ENCODE measurements at places on chromosomes 4 and X.

DNA sequence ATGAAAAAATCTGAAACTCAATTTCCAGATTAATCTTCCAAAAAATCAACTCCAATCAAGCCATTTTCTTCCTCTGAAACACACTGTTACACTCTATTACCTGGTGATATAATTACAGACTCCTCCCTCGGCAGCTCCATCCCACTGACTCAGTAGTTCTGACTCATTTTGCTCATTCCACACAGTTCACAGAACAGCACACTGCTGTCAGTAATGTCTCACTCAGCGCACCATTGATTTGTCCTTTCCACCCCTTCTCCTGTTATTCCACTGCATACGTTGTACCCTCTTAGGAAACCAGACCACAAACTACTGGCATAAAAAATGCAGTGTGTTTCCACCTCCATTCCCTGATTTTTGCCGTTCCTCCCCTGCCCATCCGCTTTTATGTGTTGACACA, 212.7 kb downstream of the SLIT2 start:
- DNase-seq = no peak

- no peak for DNase-seq
Observed at GRCh38 chr4:80017125-80017854, 55.7 kb downstream of the ANTXR2 start.

GRCh38 chrX:11341274-11342201, 48.3 kb downstream of the AMELX start:
- DNase-seq = peak; percentile 38

DNA sequence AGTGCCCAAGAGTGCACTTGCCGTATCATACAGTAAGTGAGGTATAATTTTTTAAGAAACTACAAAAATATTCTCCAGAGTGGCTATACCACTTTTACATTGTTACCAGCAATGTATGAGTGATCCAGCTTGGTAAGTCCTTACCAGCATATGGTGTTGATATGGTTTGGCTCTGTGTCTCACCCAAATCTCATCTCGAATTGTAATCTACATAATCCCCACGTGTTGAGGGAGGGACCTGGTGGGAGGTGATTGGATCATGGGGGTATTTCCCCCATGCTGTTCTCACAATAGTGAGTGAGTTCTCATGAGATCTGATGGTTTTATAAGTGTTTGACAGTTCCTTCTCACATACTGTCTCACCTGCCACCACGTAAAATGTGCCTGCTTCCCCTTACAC, 44.8 kb downstream of the RBMX start:
- no peak for DNase-seq

DNA sequence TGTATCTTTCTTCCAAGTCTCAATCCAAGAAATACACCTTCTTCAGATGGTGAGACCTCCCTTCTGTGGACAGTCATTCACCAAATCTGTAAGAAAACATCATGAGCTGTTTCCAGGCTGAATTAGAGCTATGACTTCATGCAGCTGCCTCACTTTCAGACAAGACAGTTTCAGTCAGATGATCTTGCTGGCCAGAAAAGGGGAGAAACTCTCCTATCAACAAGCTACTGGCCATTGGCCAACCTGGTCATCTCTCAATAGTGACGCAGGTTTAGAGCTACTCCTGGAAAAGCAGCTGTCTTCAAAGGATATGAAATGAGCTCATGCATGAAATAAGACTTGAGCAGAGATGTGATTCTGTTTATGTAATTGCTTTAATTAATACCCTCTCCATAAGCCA, 69.6 kb upstream of the NDP start:
- DNase-seq = no peak

- DNase-seq = no peak
Observed at GRCh38 chrX:54964766-54965497, 29.1 kb downstream of the PFKFB1 start.

GRCh38 chr4:106585915-106586349, 217.4 kb upstream of the GIMD1 start:
- DNase-seq = no peak

- no peak for DNase-seq
Observed at GRCh38 chrX:84219551-84219950, 31.6 kb upstream of the RPS6KA6 start.

GRCh38 chr4:56684320-56685050, 3.4 kb upstream of the HOPX start:
- no peak for DNase-seq

GRCh38 chr4:176444741-176445140, 125.0 kb downstream of the SPCS3 start:
- DNase-seq = no peak

- no peak for DNase-seq
Observed at GRCh38 chr4:83369831-83370639, 35.4 kb upstream of the HPSE start.

- no peak for DNase-seq
Observed at GRCh38 chrX:68672581-68673318, 25.3 kb downstream of the STARD8 start.

DNA sequence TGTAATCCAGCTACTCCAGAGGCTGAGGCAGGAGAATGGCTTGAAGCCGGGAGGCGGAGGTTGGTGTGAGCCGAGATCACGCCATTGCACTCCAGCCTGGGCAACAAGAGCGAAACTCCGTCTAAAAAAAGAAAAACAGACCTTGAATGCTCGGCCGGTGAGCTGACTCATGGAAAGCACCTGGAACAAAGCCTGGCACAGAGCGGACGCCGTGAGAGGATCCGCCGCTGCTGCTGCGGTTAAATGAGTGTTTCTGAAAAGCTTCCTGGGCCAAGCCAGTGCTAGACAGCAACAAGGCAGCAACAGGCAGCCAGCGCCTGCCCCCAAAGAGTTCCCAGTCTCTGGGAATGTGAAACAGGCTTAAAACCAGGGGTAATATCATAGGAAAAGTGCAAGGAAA, 186.4 kb downstream of the AFAP1 start:
- no peak for DNase-seq

DNA sequence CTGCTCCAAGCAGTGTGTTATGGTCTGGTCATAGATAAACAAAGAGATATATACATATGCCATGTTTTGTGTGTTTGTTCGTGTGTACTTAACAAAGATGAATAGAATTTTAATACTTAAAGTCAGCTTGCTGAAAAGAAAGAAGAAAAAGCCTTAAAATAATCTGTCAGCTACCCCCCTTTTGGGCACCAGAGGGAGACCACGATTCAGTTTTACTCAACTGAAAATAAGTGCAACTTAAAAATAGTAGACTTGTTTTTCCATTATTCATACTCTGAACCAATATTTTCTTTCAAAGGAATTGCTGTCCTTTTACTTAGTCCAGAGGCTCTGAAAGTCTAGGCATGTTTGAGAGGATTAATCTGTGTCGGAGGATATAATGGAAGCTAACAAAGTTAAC, 181.7 kb upstream of the AGTR2 start:
- DNase-seq = no peak

GRCh38 chr4:91198951-91199350, 1071.8 kb downstream of the CCSER1 start:
- no peak for DNase-seq

DNA sequence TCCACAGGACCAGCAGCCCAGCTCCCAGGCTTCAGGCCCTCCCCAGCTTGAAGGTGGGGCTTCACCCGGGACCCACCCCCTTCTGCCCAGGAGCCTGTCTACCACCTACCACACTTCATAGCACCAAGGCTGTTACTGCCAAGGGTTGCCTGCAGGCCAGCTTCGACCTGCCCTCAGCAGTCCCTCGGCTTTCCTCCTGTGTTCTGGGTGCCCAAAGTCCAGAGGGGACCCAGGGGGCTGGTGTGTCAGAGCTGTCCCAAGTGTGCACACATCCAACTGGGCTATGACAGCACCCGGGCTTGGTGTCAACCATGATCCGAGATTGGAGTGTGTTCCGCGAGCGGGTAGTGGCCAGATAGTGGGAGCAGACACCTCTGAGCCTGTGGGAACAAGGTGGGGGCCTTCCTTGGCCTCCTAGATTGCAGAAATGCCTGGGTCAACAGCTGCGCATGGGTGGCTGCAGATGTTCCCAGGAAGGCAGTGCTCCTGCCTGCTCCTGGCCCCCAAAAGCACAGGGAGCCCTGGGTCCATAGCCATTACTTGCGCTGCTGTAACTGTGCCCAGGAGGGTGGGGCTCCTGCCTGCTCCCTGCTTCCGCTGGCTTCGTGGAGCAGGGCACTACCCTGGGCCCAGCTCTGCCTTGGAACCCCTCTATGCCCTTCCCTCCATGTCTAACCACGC, 16.8 kb downstream of the SULT1B1 start:
- DNase-seq = no peak

DNA sequence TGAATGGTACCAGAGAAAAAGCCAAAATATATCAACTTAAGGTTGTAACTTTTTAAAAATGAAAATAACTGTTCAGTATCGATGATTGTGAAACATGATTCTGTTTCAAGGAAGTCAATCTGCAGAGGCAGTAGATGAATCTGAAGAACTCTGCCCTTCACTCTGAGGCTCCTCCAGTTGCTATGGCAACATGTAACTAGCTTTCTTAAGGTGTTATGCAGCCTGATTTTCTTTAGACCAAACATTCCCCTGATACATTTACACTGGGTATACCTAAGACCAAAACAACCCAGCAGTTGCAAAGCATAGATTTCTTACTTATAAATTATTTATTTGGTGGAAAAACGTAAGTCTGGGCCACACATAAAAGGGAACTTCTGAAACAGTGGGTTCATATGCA, 133.6 kb upstream of the RASGEF1B start:
- DNase-seq = no peak

GRCh38 chr4:180356766-180357165, 1886.4 kb upstream of the TENM3 start:
- DNase-seq = no peak

- DNase-seq = no peak
Observed at GRCh38 chr4:118834070-118834469, 1.9 kb downstream of the SEC24D start.

- no peak for DNase-seq
Observed at GRCh38 chr4:19171832-19172231, 1079.9 kb upstream of the SLIT2 start.

- no peak for DNase-seq
Observed at GRCh38 chr4:78691334-78691754, 84.8 kb upstream of the BMP2K start.

DNA sequence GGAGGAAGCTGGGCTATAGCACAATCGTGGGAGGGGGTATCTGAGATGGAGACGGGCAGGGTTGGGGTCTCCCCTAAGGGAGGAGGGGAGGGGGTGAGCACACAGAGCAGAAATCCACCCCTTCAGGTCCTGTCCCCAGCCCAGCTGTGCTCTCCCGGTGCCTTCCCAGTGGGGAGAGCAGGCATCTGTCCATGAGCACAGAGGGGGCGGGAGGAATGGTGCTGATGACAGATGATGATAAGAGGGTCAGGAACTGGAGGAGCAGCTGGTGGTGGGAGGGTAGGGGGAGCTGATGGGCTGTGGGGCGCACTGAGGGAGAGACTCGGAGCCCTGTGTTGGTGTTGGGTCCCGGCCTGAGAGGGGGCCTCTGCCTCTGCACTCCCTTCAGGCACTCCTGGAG, 8.6 kb downstream of the ATP2B3 start:
- DNase-seq = no peak

DNA sequence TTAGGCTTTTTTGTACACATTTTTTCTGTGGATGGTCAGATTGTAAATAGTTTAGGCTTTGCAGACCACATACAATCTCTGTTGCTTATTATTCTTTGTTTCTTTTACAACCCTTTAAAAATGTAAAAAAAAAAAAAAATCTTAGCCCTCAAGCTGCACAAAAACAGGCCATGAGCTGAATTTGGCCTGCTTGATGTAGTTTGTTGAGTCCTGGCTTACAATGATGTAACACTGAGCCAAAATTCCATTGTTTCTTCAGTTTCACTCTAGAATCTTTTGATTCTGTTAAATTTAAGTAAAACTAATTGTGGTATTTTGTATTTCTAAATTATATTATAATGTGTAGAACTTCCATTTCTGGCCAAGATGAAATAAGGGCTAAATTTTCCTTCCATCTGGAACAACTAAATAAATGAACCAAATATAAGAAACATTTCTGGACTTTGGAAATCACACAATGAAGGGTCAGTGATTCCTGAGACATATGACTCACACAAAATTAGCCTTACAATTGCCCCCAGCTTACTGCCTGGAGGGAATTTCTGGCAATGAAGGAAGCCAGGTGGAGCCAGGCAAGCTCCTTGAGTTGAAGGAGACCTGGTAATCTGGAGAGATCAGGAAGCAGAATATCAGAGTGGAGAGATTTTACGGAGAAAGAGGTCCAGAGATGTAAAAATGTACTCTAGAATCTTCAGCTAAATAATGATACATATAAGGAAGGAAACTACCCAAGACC, 29.8 kb downstream of the IQCM start:
- DNase-seq = no peak

DNA sequence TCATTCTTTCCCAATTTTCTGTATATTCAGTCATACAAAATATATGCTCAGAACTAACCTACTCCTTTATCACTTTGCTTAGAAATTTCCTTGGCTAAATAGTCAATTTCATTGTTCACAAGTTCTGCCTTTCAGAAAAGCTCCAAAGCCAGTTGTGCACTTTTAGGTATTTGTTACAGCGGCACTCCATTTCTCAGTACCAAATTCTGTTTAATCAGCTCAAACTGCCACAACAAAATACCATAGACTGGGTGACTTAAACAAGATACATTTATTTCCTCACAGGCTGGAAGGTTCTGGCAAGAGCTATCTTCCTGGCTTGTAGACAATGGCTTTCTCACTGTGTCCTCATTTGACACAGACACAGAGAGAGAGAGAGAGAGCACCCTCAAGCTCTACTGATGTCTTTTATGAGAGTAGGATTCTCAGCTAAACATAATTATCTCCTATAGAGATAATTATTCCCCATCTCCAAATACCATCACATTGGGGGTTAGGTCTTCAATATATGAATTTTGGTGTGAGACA, 188.8 kb upstream of the FSTL5 start:
- DNase-seq = no peak

DNA sequence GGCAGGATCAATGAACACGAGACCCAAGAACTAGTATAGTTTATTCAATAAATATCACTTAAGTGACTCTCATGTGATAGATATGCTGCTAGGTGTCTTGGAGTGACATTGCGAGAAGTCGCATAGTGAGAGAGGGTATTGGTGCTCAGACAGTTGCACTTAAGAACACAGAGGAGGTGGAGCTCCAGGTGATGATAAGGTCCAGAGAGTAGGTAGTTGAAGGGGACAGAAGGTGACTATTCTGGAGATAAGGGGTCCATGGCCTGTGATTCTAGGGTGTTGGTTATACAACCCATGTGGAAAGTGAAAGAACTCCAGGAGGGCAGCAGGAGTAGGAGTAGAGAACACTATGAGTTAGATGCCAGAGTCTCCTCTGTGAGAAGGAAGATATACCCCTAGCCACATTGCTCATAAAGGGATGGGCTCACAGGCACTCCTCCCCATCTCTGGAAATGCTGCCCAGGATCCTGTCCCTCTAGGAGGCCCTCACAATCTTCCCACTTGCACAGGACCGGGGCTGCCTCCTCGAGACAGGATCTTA, 9.2 kb downstream of the MAGED1 start:
- no peak for DNase-seq

DNA sequence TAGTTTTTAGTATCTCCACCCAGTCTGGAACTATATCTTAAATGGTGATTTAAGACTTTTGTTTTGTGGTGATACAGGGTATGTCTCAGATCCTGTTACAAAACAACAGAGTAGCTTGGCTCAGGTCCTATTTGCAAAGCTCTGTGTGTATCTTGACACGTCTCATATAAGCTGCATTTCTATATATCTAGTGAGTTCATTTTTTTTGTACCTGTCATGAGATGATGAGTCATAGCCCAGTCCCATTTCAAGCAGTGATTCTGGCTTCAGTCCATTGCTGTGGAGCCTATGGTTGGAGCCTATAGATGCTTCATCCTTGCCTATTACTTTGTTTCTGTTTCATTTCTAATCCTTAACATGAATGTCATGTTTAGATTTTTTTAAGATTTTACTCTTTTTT, 23.0 kb downstream of the GRXCR1 start:
- no peak for DNase-seq
